ENCODE measurements at places on chromosomes 7 and 10.

DNA sequence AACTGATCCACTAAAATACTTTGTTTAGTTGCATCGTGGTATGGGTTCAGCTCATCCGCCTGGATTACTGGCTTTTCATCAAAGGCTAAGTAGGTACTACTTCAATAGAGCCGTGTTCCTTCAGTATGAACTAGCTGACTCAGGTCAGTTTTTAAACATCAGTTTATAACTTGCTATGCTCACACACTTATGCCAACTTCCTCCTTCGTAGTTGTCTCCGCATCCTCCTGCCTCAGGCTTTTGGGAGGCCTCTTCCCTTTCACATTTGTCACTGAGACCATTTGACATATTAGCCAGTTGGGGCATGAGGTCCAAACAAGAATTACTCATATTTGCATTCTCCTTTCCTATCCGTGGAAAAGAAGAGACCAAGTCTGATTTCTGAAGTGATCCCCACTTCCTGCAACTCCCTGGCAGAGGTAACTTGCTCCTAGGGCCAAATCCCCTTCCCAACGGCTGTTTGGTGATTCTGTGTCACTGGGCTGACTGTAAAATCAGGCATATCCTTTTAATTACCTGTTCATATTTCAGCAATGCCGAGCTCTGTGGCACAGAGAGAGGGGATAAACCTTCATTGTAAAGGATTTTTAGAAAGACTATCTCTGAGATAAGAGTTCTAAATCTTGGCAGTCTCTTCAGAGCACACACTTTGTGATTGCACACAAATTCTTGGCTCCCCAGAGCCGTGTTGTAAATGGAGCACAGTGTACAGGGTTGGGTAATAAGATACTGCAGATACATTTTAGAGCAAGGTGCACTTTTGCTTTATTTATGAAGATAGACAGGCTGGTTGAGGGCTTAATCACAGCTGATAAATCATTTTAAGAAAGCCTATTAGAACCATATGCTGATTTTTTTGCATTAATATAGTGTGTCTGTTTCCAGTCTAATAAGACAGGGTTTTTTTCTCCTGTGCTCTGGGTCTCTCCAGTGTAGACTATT, 108.0 kb downstream of the CREB5 start:
- no peak for DNase-seq

- no peak for DNase-seq
These were observed 86.0 kb upstream of the ZNF32 start for GRCh38 chr10:43734716-43735115.

DNA sequence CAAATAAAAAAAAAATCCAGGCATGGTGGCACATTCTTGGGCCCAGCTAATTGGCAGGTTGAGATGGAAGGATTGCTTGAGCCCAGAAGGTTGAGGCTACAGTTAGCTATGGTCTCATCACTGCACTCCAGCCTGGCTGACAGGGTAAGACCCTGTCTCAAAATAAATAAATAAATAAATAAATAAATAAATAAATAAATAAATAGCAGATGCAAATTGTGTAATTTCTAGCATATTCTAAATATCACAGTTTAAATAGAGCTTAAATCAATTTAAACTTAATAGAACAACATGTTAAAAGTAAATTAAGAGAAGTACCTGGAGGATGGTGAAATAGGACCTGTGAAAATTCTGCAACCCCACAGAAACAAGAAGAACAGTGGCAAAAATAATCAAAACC, 290.5 kb downstream of the TFEC start:
- no peak for DNase-seq

DNA sequence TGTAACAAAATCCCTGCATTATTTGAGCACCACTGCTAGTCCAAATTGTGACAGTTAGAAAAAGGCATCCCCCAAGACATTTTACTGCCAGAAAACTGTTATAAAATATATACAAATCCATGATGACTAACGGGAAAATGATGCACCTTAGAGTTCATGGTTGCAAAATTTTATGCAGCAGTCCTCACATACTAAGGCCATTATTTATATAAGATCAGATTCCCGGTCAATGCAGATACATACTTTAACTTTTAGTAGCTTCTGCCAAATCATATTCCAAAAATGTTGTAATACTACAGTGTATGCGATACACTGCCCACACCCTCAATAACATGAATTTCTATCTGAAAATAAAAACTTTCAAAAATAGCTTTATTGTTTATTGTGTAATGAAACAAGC, 239.9 kb upstream of the ZNF32 start:
- no peak for DNase-seq

GRCh38 chr7:42014625-42015618, 222.1 kb downstream of the GLI3 start:
- DNase-seq = no peak

DNA sequence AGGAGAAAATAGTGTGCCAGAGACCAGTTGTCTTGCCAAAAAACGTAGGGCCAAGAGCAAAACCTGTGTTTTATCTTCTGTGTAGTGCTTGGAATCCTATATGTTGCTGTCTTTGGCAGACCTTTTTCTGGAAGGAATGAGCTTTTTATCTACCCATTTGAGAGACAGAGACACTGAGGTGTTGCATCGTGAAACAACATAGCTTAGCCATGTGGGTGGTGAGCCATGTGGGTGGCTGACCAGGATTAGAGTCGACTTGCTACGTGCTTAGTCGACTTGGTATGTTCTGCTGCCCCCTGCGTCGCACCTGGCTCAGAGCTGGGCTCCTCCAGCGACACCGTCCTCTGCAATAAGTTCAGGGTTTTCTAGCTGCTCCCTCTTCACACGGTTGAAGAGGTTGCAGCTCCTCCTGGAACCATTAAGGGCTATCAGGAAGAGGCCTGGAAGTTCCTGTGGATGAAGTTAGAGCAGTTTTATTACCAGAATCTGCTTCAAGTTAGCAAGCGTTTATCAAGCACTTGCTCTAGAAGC, 175.8 kb downstream of the SH2D4B start:
- DNase-seq = no peak

DNA sequence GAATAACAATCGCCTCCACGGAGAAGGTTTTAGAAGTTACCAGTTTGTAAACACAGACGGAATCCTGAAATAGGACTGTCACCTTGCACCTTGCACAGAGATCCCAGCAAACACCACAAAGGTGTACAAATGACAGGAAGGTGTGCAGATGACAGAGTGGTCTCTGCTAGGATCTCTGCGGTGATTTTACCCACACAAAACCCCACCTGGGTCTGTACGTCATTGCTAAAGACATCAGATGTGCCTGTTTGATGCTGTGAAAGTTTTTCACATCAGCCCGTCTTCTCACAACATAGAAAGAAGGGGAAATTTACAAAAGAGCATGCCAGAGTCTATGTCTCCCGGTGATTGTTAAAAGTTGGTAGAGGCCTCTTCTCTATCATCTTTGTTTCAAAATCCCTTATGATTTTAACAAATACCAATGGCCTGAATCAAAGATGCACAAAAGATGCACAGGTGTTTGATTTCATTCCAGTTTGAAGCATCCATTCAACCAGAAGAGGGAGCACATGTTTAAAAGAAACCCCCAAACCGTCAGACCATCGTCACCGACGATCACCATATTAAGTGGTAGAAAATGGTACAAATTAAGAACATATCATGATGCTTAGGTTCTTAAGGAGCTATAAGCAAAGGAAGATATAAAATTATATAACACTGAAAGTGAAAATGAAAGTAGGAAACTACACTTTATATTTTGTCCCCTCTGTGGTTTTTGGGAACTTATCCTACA, 576.5 kb downstream of the PTPRN2 start:
- DNase-seq = no peak

- DNase-seq = no peak
These were observed 4.0 kb downstream of the ITGB1 start for GRCh38 chr10:32954080-32954479.

DNA sequence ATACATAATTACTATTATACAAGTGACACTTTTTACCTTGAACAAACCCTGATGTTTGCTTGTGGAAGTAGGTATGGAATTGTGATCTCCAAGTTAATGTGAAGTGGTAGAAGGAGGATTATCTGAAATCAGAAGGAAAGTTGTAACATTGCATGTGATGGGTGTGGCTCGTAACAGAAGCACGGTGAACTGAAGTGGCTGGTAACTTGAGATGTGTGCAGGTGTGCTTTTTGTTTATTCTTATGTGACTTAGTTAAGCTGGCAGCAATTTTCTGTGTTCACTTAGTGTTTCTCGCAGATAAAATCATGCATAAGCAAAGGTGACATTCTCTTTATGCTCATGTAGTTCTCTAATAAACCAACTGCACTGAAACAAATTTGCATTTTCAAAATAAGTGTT, 82.3 kb downstream of the ZEB1 start:
- DNase-seq = no peak

- DNase-seq = no peak
These were observed 4.8 kb downstream of the UPK3B start for GRCh38 chr7:76514926-76515771.

DNA sequence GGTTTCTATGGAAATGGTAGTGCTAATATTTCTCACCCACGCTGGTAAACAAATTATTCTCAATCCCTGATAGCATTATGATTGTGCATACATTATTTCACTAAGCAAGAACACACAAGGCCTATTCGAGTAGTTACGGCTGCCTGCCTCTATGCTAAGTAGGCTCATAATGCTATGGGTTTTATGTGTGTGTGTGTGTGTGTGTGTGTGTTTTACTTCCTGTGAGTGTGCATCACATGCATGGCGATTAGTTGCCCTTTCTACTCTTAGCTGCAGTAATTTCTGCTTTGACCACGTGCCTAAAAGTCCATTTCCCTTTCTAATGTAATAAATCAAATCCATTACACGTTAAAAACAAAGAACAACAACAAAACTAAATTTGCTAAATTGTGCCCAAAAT, 117.0 kb downstream of the CHCHD3 start:
- DNase-seq = no peak

DNA sequence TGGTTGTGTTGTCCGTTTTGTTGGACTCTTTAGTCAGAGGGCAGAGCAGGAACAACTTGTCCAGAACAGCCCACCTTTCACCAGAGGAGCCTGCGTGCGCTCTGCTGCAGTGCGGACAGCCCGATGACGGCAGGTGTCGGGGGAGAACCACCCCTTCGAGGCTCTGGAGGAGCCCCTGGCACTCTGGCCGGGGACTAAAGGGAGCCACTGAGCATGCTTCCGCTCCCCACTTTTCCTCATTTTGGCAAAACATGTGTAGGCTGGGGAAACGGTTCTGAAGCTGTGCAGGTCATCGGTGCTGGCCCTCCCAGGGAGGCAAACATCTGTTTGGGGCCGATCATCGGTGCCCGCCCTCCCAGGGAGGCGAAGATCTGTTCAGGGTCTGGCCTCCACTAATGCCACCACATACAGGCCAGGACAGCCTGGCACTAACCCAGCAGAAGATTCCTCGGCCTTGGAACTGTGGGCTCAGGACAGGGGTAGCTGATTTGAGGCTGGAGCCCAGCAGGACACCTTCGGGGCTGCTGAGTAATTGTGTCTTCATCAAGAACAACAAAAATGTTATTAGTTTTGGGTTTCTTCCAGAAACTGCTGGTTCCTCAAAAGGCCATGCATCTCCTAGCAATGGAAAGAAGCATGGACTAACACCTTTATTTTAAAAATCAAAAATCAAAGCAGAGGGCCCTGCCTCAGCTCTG, 124.4 kb upstream of the TCERG1L start:
- DNase-seq = no peak

GRCh38 chr7:155983176-155983815, 171.0 kb upstream of the SHH start:
- DNase-seq = no peak
